Stimulated activated CD4-positive, alpha-beta T cell treated with anti-CD3 and anti-CD28 coated beads, Interleukin-4, amount 100 ng/mL, for 4 hours (primary cell): ENCODE measurements at places on chromosomes 3 and 15.

- DNase-seq: no peak
These were observed 518 bp downstream of the COLQ start for GRCh38 chr3:15520804-15521572.

DNA sequence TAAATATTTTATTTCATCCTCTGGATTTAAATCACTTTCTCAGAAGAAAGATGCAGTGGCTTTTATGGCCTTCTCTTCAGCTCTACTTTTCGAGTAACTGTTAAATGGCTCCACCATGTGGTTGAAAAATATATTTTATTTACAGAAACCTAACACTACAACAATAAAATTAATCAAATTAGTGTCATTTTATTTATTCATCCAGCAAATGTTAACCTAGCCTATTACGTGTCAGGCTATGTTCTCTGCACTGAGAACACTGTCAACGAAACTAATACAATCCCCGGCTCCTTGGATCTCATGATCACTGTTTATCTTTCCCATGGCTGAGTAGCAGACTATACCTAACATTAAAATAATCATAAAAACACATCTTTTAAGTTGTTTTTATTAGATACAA, 148.0 kb upstream of the OSTN start:
- DNase-seq: no peak

GRCh38 chr3:29889215-29889614, 608.3 kb downstream of the RBMS3 start:
- DNase-seq: no peak

GRCh38 chr3:148366743-148367410, 330.8 kb upstream of the AGTR1 start:
- no peak for DNase-seq
